ENCODE measurements at places on chromosomes 7 and 10.

DNA sequence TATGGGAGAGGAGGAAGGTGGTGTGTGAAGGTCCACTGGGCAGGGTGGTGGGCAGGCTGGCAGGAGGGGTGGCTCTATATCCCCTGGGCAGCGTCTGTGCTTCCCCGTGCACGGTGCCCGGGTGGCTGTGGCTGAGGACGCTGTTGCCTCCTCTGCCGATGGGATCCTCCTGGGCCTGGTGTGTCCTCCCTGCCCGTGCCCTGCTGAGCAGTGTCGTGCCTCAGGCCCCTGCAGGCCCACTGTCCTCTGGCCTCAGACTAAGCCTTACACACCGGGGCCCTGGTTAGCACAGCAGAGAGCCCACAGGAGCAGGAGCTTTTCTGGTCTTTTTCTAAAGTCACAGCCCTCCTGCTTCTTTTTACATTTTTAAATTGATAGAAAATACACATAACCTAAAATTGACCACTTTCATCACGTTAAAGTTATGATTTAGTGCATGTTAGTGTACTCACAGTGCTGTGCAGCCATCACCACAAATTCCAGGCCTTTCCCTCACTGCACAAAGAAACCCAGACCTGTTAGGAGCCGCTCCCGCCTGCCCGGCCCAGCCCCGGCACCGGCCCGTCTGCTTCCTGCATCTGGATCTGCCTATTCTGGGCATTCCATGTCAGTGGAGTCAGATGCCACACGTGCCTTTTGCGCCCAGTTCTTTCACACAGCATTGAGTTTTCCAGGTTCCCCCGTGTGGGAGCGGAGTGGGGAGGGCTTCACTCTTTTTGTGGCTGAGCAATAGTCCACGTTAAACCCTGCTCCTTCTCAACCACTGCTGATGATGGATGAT, 19.4 kb downstream of the PFKFB3 start:
- no peak for DNase-seq

GRCh38 chr7:78296644-78297371, 498.2 kb downstream of the PHTF2 start:
- no peak for DNase-seq

- DNase-seq = no peak
Observed at GRCh38 chr7:68244389-68244788, 1247.8 kb downstream of the TYW1 start.

DNA sequence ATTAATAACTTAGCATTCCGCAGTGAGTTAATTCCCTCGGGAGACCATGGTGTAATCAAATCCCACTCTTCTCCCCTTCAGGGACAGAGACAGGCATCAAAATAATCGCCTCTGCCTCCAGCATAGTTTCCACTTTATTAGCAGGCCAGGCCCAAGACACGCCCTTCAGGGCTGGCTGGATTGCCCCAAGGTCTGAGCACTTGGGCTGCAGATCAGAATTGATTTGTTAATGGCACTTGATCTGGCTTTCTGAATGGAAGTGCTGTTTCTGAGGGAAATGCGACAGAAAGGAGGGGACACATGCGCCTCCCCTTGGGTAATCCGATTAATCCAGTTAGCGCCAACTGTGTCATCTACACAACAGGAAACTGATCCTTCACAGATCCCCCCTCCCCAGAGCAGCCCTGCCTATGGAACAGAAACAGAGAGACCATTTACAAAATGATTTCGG, 15.6 kb downstream of the CHAT start:
- DNase-seq = peak; percentile 82

GRCh38 chr10:123309731-123310130, 155.5 kb downstream of the BUB3 start:
- DNase-seq = no peak

DNA sequence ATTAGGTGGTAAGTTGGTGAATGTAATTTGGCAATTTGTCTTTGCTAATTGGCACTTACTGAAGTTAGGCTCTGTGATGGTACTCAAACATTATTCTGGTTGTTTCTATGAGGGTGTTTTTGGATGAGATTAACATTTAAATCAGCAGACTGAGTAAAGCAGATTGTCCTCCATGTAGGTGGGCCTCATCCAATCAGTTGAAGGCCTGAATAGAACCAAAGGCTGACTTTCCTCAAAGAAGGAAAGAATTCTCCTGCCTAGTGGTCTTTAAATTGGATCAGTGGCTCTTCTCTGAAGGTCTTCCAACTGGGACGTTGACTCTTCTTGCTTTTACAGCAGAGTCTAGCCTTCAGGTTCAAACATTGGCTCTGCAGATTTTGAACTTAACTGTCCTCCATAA, 278.3 kb downstream of the KIF20B start:
- no peak for DNase-seq

GRCh38 chr7:90345595-90346335, 751 bp upstream of the GTPBP10 start:
- DNase-seq = no peak

- no peak for DNase-seq
Observed at GRCh38 chr10:11573497-11573896, 38.0 kb downstream of the USP6NL start.

- DNase-seq = no peak
Observed at GRCh38 chr7:69871886-69872569, 273.8 kb downstream of the AUTS2 start.

GRCh38 chr7:152702-153391, 39.5 kb upstream of the FAM20C start:
- DNase-seq = peak; percentile 12

- no peak for DNase-seq
Observed at GRCh38 chr7:17015598-17016031, 133.8 kb upstream of the AGR3 start.

DNA sequence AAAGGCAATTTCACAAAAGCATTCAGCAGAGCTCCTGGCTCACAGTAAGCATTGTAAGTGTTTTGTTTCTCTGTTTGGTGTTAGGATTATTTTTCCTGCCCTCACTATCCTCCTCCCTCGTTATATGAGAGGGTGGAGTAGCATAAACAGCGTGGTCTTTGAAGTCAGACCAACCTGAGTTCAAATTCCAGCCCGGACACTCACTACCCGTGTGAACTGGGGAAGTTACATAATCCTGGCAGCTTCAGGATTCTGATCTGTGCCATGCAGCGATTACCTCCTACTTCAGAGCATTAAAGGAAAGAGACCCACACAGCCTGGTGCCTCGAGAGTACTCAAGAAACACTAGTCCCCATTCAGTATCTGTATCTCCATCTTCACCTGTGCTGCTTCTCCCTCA, 386.5 kb downstream of the INHBA start:
- DNase-seq = no peak

- DNase-seq = no peak
Observed at GRCh38 chr7:120684463-120684862, 173.5 kb downstream of the TSPAN12 start.

GRCh38 chr10:7971949-7972348, 82.5 kb upstream of the GATA3 start:
- DNase-seq = no peak

- no peak for DNase-seq
Observed at GRCh38 chr10:132679217-132679595, 106.7 kb downstream of the NKX6-2 start.

DNA sequence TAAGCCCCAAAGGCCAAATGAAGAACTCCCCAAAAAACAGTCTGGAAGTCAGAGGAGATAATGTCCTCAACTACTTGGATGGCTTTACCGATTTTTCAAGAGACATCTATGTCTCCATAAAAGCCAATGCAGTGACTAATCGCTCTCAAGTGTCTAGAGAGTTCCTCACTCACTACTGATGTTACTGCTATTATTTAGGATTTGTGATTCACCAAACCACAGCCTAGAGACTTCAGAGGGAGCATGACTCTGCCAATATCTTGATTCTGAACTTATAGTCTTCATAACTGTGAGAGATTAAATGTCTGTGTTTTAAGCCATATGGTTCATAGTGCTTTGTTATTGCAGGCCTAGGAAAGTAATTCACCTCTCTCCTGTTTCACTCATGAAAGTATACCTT, 160.2 kb downstream of the IPMK start:
- DNase-seq = no peak

GRCh38 chr7:139752604-139753003, 25.2 kb downstream of the HIPK2 start:
- DNase-seq = no peak

DNA sequence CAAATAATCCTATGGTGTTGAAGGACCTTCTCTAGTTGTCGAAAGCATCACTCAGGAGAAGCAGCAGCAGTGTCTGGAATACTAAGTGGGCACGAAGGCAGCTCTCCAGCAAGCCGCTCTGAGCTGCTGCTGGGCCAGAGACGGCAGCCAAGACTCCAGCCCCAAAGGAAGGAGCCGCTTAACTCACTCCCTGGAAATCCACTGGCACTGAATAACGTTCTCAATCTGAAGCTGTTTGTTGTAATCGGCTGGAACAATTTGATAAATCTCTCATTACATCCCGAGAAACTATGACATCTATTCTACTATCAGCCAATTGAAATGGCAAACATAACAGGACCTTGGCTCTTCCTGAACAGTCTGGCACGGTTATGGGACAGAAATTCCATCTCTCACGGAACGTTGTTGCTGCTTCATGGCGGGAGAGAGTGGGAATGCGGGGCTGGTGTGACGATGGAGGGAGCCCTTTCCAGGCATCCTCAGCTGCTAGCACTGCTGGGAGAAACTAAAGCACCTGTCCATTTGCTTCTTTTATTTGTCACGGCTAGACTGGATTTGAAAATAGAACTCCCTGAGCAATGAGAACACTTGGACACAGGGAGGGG, 331.5 kb upstream of the RNF32 start:
- DNase-seq = no peak

- no peak for DNase-seq
Observed at GRCh38 chr10:123377883-123378282, 223.7 kb downstream of the BUB3 start.

DNA sequence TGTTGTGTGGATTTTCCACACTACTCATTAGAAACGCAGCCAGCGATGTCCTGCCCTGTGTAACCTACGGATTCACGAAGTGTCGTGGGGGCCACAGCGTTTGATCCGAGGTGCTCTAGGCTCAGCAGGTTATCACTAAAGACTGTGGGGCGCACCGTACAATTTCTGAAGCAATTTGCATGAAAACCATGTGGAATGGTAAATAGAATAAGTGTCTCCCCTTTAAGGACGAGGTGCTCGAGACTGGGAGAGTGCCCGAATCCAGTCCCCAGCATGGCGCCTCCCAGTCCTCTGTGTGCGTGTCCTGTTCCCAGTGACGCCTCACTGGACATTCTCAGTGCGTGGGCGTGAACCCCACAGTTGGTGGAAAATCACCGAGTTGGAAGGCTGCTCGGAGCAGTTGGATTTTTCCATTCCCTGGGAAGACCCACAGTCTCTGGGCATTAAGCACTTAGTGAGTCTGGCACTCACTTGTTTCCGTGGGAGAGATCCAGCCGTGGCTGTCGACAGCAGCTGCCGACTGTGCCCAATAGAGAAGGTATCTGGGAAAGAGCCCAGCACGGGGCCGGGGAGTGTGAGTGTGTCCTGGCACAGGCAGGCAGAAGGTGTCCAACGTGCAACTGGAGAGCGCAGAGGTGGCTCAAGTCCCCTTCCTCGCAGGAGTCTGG, 37.0 kb downstream of the PFKP start:
- DNase-seq = no peak

DNA sequence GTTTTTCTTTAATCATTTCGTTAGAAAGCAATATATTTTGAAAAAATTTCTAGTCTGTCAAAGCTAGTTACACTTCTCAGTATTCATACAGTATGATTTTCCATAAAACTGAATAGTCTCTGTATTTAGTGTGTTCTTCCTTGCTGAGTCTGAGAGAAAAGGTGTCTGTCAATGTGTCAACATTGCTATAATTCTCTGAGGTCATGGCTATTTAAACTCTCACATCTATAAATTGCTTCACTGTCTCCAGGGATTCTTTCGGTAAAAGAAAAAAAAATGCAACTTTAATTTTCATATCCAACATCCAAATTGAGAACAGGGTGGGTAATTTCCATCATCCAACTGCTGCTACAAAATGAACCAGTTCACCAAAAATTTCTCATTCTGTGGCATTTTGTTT, 319.7 kb upstream of the GHITM start:
- DNase-seq = no peak

- DNase-seq = no peak
Observed at GRCh38 chr10:107169516-107169915, 5.0 kb upstream of the SORCS1 start.

- no peak for DNase-seq
Observed at GRCh38 chr7:51543801-51544553, 227.4 kb upstream of the COBL start.

DNA sequence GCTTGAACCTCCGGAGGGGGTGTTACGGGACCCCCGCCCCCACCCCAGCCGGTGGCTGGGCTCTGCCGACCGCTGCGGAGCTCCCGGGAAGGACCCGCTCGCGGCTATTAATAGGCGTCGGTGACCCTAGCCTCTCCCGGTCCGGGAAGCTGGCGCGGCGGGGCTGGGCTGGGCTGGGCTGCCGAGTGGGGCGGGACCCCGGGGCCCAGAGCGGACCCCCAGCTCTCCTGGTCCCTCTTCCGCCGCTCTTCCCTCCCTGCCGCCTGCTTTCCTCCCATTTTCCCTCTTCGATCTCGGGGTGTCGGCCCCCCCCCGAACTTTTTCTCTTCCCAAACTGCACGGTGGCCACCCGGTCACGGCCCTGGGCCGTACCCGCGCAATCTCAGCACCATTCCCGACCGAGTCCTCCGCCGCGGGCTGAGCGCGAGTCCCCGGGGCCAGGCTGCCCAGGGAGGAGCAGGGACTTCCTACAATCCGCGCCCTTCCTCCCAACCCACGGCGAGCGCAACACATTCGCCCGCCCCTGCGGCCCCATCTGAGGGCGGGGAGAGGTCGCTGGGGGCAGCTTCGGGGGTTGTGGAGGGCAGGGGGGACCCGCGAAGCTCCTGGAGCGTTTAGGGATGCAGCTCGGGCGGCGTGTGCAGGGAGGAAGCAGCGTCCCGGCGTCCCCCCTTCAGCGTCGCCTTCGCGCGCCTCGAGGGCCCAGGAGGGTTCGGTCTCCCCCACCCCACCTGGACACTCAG, 3.1 kb upstream of the ELFN1 start:
- peak; percentile 63 for DNase-seq

- DNase-seq = no peak
Observed at GRCh38 chr10:132489704-132490534, 47.7 kb upstream of the INPP5A start.
